HT-29 (cell line): ENCODE measurements at places on chromosomes 13 and 19. TPM values are rescaled to one million over a fixed set of nuclear protein-coding genes. Genes with fewer than 3 reads are reported as not detected.

DNA sequence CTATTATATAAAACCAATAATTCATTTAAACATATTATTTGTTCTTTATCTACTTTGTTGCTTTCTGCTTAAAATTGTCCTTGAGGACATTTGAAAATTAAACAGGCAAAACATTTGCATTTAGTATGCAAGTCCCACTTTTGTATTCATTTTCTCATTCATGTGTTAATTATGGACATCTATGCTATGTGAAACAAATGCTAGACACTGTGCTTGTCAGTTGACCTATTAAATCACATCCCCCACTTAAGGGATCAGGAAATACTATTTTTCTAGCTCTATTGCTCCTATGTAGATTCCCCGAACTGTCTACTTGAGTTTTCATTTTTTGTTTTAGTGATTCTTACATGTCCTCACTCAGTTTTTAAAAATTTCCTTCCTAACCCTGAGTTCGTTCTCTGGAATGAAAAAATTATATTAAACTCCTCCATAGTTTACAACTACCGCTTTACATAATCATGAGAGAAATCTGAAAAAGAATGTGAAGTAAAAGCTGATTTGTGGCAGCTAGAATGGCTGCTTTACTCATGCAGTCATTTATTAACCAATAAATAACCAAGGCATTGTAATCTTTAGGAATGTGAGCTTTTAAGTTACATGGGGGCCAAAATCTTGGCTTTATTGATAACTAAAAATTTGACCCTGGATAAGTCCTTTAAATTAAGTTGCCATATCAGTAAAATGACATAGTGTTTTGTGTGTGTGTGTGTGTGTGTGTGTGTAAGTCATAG is 188.5 kb downstream of the LIG4 start:
- peak; percentile 36 for DNase-seq

- DNase-seq: no peak
These were observed 331.6 kb downstream of the DLEU7 start for GRCh38 chr13:50511877-50512341.

- DNase-seq: no peak
These were observed 7.7 kb downstream of the PLEKHF1 start for GRCh38 chr19:29672933-29673336.

GRCh38 chr13:24039621-24040475 is 120.7 kb upstream of the SPATA13 start:
- DNase-seq: no peak

GRCh38 chr19:45616704-45617017 is 14.6 kb upstream of the GPR4 start:
- no peak for DNase-seq

- DNase-seq: peak; percentile 40
These were observed 10.9 kb upstream of the MEIS3 start for GRCh38 chr19:47430041-47430802.

DNA sequence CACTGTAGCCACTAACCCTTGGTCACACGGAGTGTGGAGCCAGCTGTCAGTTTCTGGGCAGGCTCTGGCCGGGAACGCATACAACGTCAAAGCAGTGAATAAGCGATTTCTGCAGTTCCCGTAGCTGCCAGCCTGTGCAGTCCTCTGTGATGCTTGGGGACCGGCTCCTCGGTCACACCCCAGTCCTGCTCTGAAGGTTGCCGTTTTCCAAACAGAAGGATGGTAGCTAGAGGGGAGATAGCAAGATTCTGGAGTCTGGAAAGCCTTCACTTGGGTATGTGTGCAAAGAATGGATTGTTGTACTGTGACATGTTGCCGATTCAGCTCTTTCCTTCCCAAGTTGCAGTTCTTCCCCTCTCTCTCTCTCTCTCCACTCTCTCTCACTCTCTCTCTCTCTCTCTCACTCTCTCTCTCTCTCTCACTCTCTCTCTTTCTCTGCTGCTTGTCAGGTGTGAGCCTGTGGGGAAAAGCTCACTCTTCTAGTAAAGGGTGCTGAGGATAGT is 38.7 kb upstream of the C1QTNF9 start:
- no peak for DNase-seq

DNA sequence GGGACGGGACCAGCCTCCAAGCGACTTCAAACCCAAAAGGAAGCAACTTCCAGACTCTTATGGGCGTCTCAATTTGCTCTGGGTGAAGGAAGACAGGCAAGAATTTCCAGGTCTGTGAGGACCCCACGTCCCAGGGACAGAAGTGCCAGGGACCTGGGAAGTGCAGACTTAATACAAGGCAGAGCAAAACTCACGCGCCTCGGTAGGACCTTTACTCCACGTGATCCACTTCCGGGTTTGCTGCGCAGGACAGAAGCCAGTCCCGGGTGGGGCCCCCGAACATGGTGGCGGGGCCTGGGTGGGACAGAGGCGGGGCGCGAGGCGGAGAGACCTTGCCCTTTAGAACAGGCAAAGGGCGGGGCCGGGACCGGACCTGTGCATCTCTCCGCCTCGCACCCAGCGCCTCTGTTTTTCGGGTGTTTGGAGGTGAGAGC is 9.3 kb downstream of the ZNF611 start:
- no peak for DNase-seq

DNA sequence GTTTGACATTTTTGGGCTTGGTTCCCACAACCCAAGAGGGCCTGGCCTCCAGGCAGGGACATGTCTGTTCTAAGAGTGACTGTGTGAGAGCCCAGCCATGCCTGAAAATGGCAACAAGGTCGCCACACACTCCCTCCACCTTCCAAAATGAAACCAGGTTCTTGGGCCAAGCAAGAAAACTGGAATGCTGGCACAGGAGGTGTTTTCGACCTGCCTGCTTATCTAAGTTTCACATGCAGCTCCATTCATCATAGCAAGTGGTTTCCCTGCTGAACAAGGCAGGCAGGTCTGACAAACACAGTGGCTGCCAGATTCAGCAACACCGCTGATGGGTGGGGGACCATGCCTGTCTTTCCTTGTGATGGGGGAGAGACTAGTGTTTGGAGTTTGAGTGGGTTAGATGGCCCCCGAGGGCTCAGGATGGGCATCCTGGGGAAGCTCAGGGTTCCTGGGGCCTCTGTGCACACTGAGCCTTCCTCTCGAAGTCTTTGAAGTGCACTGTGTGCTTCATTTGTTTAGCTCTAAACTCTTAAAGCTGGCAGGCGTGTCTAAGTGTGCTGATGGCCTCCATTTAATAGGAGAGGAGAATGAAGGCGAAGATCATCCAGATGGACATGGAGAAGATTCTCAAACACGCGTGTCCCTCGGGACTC is 17.9 kb upstream of the GAS6 start:
- no peak for DNase-seq

GRCh38 chr19:33683881-33684537 is 62.3 kb downstream of the CHST8 start:
- peak; percentile 26 for DNase-seq

DNA sequence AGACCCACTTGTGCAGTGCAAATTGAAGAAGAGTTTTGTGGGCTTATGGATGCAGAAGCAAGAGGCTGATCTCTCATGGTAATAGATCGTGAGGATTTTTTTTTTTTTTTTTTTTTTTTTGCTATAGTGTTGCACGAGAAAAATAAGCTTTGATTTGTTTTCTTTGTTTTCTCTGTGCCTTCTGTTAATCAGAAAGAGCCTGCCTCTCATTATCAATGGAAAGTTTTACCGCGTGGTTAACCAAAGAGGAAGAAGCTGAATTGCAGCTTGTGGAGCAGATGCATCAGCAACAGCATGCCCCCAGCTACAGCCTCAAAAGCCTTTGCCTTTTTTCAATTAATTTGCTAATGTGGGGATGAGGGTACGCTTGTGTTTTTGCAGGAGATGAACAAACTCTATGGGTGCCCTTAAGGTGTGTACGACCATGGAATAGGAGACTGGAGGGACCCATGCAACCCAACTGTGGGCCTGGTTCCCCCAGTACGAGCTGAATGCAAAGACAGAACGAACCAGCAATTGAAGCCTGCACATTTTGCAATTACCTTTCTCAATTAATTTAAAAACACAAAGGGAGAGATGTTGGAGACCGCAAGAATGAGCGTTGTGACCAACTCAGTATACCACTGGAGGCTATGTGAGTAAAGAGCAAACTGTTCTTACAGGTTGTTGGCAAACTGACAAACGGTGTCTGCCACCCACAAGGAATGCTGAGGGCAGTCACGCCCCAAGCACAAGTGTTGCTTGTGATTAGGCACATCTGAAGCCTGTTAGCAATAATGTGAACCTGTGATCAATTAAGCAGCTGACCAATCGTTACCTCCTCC is 58.6 kb upstream of the SPRY2 start:
- DNase-seq: no peak

DNA sequence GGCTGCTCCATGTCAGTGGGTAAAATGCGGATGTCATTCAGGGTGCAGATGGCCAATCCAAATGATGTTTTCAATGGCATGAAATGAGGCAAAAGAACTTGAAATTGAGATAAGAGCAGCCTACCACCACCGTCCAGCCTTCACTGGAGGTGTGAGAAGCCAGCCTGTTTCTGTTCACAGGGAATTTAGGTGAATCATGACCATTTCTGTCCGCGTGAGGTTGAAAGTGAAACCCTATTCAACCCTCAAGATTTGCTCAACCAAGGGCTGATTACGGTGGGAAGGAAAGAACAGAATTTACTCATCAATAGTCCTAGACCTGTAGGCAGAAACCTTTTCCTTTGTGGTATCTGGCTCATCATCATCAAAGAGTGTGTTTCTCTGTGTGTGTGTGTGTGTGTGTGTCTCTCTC is 370.7 kb downstream of the COG6 start:
- DNase-seq: no peak

DNA sequence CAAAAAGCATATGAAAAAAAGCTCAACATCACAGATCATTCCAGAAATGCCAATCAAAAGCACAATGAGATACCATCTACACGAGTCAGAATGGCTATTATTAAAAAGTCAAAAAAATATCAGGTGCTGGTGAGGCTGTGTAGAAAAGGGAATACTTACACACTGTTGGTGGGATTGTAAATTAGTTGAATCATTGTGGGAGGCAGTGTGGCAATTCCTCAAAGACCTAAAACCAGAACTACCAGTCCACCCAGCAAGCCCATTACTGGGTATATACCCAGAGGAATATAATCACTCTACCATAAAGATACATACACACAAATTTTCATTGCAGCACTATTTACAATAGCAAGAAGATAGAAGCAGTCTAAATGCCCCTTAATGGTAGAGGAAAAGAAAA is 529.9 kb downstream of the SLITRK1 start:
- no peak for DNase-seq

DNA sequence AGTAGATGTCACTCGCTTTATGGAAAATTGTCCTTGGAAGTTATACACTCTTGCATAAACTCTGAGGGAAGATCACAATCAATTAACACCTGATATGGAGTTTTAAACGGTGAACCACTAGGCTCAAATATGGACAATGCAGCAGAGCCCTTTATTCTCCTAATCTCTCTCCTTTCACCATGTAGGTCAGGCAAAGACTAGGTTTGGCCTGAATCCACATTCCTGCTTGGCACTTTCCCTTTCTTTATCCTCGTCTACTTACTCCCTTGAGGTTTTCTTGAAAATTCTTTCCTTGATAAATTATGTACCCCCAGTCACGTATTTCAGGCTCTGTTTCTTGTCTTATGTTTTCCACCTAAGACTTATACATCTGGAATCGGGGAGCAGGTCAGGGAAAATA is 751.7 kb downstream of the DACH1 start:
- DNase-seq: no peak

DNA sequence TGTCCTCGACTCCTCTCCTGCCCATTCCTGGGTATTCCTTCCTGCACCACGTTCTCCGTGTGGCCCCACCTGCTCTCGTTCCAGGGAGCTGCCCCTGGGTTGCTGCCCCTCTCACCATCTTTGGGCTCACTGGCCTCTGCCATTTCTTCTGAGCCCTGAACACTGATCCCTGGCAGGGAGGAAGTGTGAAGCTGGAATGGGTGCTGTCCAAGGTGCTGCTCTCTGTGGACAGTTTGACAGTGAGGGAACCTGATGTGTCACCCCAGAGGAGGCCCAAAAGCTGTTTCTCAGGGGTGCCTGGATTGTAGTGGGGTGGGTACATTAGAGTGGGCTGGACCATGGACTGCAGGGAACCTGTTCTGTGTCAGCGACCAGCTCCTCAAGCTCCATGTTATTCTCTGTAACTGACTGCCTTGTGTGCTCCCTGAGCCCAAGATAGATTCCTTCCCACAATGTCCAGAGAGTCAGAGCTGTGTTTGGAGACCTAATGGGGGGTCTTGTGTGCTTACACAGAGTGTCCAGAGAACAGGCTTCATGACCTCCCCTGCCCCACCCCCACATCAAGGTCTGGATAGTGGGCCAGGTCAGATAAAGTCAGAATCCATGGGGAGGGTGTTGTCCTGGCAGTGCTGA is 7.2 kb upstream of the CEACAM8 start:
- peak; percentile 77 for DNase-seq

DNA sequence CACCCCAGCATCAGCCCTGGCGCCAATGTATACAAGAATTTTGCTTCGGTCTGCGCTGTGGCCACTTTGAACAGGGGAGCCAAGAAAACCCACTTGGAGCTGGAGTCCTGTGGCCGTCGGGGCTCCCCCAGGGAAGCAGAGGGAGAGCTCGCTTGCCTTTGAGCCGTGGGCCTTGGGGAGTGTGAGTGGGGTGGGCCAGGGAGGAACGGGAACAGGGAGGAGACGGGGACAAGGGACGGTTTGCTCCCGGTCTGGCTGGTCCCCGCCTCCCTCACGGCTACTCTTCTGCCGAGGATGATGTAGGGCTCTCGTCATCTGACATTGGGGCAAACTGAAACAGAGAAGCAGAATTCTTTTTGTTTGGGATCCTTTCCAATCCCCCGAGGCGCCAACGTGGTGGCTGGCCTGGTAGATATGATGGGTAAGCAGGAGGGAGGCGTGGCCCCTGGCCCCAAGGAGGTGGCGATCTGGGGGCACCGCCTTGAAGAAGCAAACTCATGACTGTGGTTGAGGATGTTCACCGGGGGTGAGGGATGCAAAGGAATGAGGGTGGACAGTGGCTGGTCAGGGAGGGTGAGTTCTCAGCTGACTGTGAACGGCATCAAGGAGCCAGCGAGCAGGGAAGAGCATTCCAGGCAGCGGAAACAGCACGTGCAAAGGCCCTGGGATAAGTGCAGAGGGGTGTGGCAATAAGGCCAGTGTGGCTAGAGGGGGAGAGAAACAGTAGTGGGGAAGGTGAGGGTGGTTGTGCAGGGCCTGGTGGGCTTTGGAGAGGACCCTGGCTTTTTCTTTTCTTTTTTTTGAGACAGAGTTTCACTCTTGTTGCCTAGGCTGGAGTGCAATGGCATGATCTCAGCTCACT is 10.9 kb upstream of the SPC24 start:
- no peak for DNase-seq

- DNase-seq: no peak
These were observed 7.0 kb downstream of the HRC start for GRCh38 chr19:49148044-49148682.

DNA sequence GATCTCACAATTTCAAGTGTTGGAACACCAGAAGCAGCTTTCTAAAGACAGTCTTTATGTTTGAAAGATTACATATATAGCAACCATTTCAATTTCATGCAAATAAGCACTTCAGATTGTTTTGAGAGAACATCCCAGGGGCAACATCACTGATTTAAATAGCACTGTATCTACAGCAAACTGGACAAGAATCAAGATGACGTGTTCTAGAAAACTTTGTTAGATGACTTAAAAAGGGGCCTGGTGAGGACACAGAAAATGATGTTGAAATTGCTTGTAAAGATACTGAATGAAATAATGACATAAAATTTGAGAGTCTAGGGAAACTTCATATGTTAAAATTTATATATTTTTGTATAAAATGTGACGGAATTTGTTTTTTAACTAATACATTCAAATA is 277.1 kb downstream of the KLF12 start:
- no peak for DNase-seq

LIN37 gene
- 13.8 and 15.5 TPM in 2 replicates for total RNA-seq

OLFM2 gene
- total RNA-seq: not detected in 2 replicates

MICU2 gene
- total RNA-seq: 148 and 170 TPM in 2 replicates

WDR87 gene
- total RNA-seq: not detected in 2 replicates

CAPN12 gene
- total RNA-seq: 50.6 and 53.9 TPM in 2 replicates

ZBTB32 gene
- not detected in 2 replicates for total RNA-seq

ZNRF4 gene
- total RNA-seq: not detected in 2 replicates
